Stimulated activated CD4-positive, alpha-beta T cell treated with anti-CD3 and anti-CD28 coated beads, TNF-alpha, amount 100 ng/mL, for 1 hour (primary cell): ENCODE measurements at places on chromosomes 16 and 17.

- no peak for DNase-seq
Measured at GRCh38 chr17:82244413-82245133, 15.7 kb downstream of the SLC16A3 start.

- DNase-seq = no peak
Measured at GRCh38 chr17:45851464-45851863, 6.8 kb downstream of the SPPL2C start.

DNA sequence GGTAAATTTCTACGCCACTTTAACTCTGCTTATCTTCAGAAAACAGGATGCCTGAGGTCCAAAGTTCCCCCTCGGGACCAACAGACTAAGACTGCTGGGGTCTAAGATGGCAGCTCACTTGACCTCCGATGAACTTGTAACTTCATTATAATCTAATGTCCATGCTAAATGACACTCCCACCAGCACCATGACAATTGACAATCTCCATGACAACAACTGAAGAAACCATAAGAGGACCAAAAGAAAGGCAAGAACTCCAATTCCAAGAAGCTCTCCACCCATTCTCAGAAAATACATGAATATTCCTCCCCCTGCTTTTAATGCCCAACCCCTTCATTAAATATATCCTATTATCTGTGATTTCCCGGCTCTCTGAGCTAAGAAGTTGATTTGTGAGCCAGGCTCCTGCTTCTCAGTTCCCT, 7.5 kb downstream of the CCL4 start:
- DNase-seq = no peak

GRCh38 chr17:72345536-72345935, 224.7 kb downstream of the SOX9 start:
- no peak for DNase-seq

GRCh38 chr17:70310221-70310672, 140.9 kb downstream of the KCNJ2 start:
- no peak for DNase-seq
